ENCODE measurements at places on chromosomes 4 and X.

DNA sequence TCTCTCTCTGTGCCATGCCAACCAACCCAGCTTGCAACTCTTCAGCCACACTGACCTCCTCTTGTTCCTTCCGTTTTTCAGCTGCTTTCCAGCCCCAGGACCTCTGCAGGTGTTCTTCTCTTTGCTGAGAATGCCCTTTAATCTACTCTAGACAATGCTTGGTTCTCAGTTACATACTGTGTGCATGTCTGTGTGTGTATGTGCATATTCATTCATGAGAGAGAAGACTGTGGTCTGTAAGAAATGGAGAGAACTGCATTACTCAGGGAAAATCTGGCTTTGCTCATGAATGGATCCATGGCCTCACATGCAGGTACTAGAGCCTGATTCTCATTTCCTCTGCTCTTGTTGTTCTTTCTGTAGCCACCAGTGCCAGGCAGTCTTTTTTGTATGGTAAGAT, 636.9 kb upstream of the TENM3 start:
- no peak for DNase-seq

GRCh38 chr4:189021831-189022230, 882.6 kb downstream of the TRIML1 start:
- DNase-seq = no peak

DNA sequence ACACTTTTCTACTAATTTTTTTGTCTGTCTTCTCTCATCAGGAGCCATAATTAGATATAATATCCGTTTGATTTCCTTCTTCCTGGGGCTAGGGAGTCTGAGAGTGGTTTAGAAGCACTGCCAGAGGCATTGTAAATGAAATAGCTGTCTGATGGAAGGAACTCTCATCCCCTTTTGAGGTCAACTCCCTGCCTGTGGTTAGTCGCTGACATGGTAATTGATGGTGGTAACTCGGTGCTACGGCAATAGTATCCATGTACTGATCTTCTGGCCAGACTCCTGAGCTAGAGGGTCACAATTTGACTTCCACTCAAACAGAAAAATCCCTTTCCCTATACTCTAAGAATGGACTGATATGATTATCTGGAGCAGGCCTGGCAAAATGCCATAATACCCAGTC, 108.1 kb upstream of the TRPC5 start:
- no peak for DNase-seq

- DNase-seq = no peak
These were observed 1.5 kb upstream of the TLR7 start for GRCh38 chrX:12865359-12865758.

GRCh38 chrX:2188330-2188792, 312.4 kb downstream of the DHRSX start:
- DNase-seq = no peak

GRCh38 chr4:10671366-10671765, 13.2 kb downstream of the CLNK start:
- no peak for DNase-seq

GRCh38 chr4:109978704-109979454, 66.2 kb downstream of the EGF start:
- no peak for DNase-seq

GRCh38 chrX:5644776-5645175, 583.9 kb downstream of the NLGN4X start:
- DNase-seq = no peak

DNA sequence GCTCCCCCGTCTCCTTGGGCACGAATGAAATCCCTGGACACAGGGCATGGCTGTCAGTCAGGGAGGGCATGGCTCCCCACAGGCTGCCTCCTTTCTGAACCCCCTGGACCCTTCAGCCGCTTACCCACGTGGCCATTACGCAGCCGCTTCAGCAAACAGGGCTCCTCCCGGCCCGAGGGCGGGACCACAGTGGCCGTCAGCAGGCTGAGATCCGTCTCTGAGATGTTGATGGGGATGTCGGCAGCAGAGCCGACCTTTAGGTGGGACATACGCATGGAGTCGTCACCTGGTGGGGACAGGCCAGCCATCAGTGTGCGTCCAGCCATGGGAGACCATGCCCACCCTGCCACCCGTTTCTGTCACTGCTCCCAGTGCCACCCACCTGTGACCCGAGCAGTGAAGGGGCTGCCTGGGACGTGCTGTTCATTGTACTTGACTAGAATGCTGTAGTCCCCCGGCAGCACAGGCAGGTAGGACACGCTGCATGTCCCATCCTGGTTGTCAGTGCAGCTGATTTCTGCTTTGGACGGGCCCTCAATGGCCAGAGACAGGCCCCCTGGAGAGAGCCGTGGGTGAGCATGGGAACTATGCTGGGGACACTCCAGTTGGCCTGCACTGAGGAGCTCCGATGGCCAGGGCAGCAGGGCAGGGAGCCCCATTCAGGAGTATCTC, 21.1 kb downstream of the FLNA start:
- no peak for DNase-seq

DNA sequence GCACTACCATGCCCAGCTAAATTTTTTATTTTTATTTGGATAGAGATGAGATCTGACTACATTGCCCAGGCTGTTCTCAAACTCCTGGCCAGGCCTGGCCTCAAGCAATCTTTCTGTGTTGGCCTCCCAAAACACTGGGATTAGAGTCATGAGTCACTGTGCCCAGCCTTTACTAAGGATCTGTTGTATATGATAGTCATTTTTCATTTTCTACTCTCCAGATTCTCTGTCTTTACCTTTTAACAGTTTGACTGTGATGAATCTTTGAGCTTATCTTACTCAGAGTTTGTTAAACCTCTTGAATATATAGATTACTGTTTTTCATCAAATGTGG, 161.8 kb downstream of the FNIP2 start:
- DNase-seq = no peak

GRCh38 chr4:14653338-14653737, 348.9 kb upstream of the CPEB2 start:
- no peak for DNase-seq
